Mesenteric fat pad (tissue), 1 donor: ENCODE measurements at places on chromosomes 2 and 18.

GRCh38 chr2:172107690-172108586 lies 5.2 kb upstream of the DLX2 start:
- no peak for DNase-seq

DNA sequence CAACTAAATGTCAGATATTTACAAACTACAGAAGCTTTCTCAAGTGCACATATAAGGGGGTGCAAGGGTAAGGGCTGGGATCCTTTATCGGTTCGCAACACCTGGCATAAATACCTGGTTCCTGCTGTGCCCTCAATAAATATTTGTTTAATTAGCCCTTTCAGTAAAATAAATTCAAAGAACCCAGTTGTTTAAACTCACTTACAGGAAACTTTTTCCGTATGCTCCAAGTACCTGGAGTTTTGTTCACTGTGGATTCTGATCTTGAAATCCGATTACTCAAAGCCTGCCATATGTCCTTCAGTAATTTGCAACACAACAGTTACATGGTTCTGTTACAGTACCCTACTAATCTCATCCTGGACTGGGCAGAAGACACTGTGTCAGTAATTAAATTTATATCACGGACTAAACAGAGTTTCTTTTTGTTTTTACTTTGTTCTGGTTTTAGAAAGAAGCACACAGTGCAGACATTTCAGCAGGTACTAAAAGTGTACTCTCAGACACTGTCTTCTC lies 36.9 kb downstream of the TBC1D8 start:
- no peak for DNase-seq

- no peak for DNase-seq
These were observed 9.3 kb upstream of the KCNS3 start for GRCh38 chr2:17869128-17869527.

DNA sequence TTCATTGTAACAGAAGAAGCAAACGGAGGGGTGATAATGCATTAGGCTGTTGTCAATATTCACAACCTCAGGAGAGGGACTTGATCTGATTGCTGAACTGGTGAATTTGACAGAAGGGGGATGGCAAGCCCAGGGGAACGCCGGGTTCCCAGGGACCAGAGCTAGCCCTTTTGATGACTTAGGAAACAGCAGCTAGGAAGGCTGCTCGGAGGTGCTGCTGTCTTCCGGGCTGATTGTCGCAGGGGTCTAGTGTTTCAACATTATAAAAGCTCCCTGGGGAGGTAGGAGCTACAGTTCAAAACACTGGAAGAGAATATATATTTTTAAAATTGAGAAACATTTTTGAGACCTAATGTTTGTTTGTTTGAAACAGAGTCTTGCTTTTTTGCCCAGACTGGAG lies 47.3 kb downstream of the CD8B2 start:
- no peak for DNase-seq

DNA sequence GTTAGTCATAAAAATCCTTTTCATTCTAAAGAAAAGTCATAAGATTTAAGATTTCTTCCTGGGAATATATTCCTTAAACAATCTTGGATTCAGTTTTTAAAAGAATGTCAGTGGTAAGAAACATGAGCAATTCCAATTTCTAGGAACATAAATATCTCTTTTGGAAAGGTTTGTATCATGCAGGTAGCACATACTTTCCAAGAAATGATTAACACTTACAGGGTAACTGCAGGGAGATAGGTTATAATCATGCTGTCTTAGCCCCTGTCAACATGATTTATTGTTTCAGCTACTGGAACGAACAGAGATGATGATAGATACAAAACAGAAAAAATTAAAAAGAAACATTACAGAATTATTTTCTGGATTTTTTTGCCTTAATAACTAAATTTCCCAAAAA lies 1537.7 kb downstream of the LRP1B start:
- DNase-seq = no peak

DNA sequence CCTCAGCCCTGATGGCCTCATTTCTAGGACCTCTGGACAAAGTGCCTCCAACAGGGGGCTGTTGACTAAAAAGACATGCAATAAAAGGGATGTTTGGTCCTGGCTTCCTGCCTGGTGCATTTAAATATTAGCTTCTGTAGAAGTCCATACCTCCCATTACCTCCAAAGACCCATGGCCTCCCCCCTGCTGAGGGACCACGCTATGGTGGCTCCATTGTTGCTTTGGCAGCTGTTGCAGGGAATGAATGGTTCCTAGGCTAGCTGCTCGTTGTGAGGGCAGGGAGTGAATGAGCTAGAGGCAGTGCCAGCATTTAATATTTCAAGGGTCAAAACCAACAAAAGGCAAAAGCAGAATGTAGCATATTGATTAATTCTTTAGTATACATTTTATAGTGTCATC lies 285.9 kb downstream of the SLC8A1 start:
- no peak for DNase-seq

DNA sequence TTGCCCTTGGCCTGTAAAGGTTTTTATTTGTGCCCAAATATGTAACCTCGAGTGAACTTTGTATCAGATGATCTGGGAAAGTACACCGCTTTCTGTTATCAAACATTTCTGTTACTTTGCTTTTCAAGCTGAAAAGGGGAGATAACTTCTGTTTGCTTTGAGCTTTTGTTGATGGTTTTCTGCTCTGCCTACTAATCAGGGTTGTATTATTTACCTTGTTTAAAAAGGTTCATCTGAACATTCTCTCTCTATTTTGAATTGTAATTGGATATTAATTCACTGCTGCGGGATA lies 79.4 kb downstream of the XRCC5 start:
- DNase-seq = no peak

DNA sequence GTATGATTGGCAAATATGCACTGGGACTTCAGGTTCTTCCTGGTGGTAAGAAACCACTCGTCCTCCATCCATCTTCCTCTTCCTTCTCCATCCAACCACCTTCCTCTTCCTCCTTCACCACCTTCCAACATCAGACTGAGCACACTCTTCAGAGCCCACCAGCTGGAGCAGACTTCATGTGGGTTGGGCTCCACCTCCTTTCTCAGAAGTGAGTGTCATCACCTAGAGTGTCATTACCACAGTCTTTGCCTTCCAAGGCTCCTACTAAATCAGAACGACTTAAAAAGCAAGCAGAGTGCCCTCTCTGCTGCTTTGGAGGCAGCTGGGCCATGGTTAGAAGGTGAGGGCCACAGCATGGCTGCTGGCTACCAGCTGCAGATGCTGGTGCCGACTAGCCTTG lies 171.6 kb downstream of the SH3RF3 start:
- DNase-seq = no peak
